ENCODE measurements at places on chromosomes 7 and 10.

- DNase-seq = no peak
Observed at GRCh38 chr7:155586843-155587440, 40.6 kb upstream of the CNPY1 start.

- no peak for DNase-seq
Observed at GRCh38 chr10:98340940-98341310, 72.9 kb upstream of the LOXL4 start.

DNA sequence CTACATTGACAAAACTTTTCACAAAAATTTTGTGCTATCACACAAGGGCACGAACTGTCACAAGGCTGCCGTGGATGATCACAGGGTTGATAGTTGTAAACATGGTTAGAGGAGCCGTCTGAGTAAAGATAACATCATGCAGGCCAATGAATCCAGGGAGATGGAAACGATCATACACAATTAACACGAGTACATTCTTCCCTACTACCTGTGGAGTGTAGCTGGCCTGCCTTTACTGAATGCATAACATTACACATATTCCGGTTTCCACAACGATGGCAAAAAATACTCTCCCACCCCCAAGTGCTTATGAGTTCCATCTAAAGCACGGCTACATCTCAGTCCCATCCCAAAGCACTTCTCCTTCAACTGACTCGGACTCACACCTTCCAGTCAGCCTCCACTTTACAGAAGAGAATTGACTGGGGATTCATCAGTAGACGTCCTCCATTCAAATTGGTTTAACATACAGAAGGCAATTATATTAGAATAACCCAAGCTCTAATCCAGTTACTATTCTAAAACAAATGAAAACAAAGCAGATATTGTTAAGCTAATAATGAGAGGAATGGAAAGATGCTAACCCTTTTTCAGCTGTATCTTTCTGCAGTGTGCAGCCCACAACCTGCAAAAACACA lies 69.0 kb downstream of the EZH2 start:
- DNase-seq = no peak

GRCh38 chr7:135773464-135773863 lies 24.9 kb upstream of the FAM180A start:
- no peak for DNase-seq

DNA sequence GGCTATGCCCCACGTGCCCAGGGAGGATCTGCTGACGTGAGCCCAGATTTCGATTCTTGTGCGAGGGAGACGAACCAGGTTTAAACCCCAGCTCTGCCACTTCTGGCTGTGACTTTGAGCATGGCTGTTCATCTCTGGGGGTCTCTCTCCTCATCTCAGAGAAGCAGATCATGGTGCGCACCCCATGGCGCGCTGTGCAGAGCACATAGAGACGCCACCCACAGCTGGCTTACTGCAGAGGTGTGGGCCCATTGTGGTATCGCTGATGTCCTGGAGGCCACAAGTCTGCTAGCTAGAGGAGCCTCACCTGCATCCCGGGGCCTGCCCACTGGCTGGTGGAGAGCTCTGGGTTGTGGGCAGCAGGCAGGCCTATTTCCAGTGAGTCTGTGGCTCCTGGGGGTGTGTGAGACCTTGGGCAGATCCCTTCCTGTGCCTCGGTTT lies 140.5 kb downstream of the LHPP start:
- no peak for DNase-seq

DNA sequence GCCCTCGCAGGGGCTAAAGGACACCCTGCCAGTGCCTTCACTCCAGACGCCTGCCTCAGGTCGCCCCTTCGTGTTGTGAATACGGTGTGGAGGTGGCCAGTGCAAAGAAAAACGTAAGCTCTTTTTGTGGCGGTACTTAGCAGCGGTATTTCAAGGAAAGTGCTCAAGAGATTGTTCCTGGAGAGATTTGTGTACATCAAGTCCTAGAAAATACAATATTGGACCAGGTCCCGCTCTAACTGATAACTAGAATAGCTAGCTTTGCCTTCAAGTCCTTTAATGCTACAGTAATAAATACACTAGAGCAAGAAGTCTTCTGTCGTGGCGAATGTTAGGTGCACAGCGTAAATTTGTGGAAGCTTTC lies 689 bp downstream of the PLCE1 start:
- DNase-seq = no peak

DNA sequence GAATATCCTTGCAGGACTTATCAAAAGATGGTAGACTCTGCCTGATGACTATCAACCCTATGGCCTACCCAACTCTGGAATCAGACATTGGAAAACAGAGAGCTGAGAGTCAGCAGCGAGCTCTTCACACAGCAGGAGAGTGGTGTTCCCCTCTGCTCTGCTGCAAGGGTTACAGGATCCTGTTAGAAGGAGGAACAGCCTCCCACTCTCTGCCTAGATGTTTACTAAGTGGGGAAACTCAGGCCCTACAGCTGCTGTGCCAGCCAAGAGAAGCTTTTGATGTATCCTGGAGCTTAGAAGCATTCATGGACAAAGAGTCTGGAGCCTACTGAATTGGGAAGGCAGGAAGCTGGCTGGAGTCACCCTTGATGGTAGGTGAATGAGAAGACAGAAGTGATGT lies 104.6 kb downstream of the ABLIM1 start:
- DNase-seq = no peak

GRCh38 chr10:13604357-13605040 lies 17.7 kb downstream of the PRPF18 start:
- no peak for DNase-seq

GRCh38 chr7:83457022-83457892 lies 191.7 kb downstream of the SEMA3E start:
- no peak for DNase-seq

DNA sequence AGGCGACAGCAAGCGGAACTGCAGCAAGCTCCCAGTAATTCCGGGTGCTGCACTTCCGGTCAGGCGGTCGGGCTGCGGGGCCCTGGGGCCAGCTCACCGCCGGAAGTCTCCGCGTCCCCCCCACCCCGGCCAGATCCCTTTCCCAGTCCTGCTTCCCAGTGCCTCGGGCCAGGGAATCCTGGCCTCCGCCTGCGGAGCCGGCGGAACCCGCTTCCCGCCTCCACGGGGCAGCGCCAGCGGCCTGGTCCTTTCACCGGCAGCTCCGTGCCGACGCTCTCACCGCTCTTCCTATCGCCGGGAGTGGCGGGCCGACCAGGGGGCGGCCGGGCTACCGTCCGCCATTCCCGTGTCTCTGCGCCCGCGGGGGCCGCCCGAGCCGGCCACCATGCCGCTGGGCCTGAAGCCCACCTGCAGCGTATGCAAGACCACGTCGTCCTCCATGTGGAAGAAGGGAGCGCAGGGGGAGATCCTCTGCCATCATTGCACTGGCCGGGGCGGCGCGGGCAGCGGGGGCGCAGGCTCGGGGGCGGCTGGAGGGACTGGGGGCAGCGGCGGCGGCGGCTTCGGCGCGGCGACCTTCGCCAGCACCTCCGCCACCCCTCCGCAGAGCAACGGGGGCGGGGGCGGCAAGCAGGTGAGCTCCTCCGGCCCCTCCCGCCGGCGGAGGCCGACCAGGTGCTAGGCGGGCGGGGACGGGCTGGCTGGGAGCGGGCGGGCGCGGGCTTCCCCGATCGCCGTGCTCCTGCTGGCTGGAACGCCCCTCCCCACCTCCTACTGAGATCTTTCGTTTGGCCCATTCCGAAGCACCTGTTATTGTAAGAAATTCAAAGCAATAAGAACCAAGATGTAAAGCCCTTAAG lies at the start of gene GATAD1:
TSS of gene GATAD1 (plus strand) at position 138 of the 860 bp plus-strand sequence. CDS start at position 386, 248 bp downstream.
- peak; percentile 13 for DNase-seq

DNA sequence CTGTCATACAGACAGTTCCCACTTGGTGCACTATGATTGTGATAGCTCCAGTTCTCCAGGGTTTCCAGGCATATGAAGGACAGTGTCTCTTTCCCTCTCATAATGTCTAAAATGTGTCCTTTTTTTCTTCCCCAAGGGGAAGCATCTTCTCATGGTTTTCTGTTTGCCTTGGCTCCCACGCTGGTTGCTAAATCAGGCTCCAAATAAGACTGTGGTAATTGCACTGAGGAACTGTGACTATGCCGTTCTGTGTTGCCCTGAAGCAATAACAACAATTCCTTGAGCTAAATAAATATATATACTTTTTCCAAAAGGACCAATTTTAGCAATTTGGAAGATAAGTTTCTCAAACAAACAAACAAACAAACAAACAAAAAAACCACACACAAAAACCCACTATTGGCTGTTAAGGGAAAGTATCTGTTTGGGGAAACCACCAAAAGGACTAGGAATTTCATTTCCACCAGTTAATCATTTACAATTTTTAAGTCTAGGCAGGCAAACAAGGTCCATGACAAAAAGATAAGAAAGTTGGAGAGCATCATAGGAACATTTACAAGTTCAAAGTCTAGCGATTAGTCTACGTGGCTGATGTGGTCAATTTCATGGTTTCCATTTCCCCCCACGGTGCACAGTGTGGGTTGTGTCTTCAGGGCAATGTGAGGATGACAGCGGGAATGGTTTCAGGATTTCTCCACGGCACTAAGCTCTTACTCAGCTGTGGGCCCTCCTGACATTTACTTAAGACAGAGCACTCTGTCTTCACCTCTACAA lies 62.4 kb downstream of the THNSL1 start:
- DNase-seq = no peak

DNA sequence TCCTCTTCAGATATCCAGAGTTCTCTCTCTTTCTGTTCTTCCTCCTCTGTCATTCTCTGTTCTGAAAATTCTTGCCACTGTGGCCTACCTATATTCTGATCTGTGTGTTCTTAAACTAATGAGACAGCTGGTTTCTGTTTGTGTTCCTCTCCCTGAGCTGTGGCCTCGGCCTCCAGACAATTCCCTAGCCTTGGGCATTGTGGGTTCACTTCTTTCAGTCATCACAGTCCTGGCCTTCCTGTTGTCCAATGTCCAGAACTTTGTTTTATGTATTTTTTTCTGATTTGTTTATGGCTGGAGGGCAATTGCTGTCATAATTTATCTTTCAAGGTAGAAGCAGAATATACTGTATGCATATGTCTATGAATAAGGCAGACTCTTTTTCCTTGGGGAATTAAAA lies 173.2 kb upstream of the MTPN start:
- DNase-seq = no peak

GRCh38 chr10:113897693-113898618 lies 43.5 kb downstream of the NHLRC2 start:
- DNase-seq = no peak

DNA sequence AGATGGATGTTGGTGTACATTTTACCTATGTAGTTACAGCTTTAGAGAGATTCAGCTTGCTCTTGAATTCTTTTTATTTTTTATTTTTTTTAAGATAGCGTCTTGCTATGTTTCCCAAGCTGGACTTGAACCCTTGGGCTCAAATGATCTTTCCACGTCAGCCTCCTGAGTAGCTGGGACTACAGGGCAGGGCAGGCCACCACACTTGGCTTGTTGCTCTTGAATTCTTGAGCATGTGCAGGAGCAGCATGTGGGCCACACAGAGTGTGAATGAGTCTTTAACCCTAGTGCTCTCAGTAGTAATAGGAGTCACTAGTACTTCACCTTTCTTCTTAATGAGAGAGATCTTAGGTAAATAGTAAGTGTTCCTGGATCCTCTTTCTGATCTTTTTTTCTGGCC lies 26.7 kb upstream of the CYCS start:
- no peak for DNase-seq

GRCh38 chr7:128886391-128887168 lies 23.9 kb downstream of the ATP6V1F start:
- no peak for DNase-seq

GRCh38 chr7:22377703-22378102 lies 20.7 kb upstream of the RAPGEF5 start:
- DNase-seq = no peak

DNA sequence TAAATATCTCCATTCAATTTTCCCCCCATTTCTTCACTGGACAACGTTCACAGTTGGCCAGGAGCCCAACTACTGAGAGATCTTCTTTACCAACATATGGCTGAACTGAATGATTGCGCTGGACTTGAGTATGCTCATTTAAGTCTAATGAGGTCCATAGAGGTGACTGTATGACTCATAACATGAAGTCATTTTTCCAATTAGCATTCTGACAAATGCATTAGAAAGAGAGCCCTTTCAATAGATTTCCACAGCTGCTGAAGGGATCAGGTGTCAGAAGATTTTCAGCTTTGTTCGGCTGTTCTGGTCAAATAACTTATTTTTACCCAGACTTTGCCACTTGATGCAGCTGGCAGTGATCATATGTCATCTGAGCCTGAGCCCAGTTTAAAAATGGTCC lies 438.0 kb downstream of the ETV1 start:
- no peak for DNase-seq

GRCh38 chr10:23481363-23481961 lies 42.6 kb downstream of the OTUD1 start:
- DNase-seq = no peak

DNA sequence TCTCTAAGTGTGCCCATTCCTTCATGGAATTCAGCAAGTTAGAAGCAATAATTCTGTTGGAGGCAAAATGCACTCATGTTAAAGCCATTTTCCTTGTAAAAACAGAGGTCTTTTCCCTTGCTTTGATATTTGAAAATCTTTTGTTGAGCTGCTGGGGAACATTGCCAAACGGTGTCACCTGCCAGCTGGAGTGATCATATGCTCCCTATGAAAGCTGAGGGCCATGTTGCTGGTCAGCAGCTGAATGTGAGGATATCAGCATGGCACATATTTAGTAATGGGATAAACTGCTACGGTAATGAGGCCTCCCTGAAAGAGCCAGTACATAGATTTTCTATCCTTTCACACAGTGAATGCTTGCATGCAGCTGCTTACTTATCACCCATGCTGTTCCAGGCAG lies 224.3 kb downstream of the THSD7A start:
- no peak for DNase-seq

DNA sequence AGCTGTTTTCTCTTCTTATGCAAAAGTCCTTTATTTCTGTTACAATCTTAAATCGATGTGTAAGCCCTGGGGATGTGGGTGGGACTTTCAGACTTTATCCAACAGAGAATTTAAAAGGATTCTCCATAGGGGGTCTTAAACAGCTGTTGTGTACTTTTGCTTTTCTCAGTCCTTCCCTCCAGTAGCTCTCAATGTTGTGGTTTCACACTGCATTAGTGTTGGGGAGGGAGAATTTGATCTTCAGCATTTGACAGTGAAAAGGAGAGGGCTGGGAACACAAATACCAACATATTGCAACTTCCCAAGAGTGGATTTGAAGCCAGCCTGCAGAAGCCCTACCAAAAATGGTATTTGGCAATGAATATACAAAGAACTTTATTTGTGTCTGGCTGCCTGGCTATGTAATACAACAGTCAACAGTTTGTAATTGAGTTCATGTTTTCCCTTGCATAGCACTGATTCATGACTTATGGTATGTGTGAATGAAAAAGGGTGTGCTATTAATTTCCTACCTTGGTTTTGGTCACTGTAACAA lies 80.1 kb upstream of the CAPZA2 start:
- no peak for DNase-seq

- DNase-seq = no peak
Observed at GRCh38 chr7:91949221-91950009, 8.8 kb downstream of the AKAP9 start.

- DNase-seq = no peak
Observed at GRCh38 chr10:124357561-124357885, 61.2 kb downstream of the OAT start.

Data from cortex of kidney (tissue), 1 donor.